ENCODE measurements at places on chromosomes 12 and 14. TPM values are rescaled to one million over a fixed set of nuclear protein-coding genes. Genes with fewer than 3 reads are reported as not detected.
A peak's percentile ranks its signal among the peaks of the same experiment; 100 is the strongest.

Gene KCNK13
- total RNA-seq: not detected

Gene CPNE8
- total RNA-seq: 21.2 TPM

Gene HOXC9
- total RNA-seq: 7.4 TPM

Gene HOXC12
- under 0.01 TPM for total RNA-seq

Gene SMOC1
- not detected for total RNA-seq

Gene AQP6
- total RNA-seq: not detected

DNA sequence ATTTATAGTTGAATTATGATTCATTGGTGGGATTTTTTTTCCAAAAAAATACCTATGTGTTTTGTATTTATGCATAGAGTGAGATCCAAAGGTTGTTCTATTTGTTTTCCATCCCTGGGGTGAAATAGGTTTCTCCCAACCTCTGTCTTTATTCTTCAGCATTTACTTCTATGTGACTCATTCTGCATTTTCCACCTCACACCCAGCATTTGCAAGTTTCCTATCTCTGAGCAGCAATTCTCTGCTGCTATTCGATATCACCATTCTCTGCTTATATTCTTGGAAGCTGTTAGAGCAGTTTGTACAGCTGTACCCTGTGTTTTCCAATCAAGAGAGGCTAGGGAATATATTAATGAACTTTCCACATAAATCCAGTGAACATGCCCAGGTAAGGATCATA is 538.9 kb downstream of the SNAPC1 start:
- no peak for DNase-seq

- no peak for DNase-seq
Observed at GRCh38 chr14:51849097-51849496, 11.3 kb upstream of the GNG2 start.

DNA sequence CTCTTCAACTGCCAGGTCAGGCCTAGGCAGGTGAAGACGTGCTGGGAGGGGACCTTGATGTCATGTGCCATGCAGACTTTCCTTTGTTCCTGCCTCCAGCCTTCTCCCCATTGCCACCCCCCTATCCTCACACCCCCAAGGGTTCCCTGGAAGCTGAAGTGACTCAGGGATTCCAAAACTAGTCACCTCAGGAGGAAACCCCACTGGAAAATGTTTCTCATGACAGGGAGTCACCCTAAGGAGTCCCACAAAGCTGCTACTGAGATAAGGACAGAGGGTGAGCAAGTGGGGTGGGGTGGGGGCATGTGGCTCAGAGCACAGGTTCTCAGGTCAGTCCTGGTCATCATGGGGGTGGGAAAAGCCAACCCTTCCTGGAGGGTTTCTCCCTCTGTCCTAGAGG is 2.4 kb upstream of the IL25 start:
- DNase-seq: no peak

DNA sequence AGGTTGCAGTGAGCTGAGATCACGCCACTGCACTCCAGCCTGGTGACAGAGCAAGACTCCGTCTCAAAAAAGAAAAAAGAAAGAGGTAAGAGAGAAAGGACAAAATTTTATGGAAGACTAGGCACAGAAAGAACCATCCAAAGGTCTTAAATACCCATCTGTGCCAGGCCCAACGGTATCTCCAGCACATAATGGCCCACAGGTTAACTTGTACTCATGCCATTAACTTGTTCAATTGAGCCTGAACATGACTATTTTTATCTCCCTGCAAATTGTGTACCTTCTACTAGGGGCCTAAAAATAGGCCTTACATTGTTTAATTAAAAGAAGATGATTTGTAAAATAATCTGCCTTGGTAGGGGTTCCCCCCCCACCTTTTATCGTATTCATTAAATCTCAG is 80.2 kb downstream of the RIC8B start:
- DNase-seq: no peak

DNA sequence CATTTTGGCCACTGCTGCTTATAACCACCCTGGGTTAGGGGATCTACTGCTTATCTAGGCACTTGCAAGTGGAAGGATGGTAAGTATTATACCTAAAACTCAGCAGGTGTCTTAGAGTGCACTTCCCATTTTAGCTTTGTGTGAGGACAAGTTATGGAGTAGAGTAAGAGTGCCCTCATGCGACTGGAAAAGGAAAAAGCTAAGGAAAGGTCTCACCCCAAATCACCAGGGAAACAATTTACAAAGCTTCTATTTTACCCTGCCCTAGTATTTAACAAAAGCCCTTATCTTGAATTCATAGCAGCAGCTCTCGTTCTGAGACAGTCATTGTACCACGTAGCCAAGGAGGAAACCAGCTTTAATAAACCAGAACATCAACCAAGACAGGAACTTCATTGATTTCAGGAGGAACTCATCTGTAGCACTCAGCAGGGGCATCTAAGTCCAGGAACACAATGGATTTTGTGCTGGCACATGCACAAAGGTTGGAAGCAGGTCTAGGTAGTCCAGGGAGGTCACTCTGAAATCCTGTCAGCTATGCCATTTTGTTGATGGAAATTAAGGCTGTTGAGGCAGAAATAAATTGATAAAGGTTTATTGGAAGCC is 2.9 kb downstream of the RDH12 start:
- peak; percentile 67 for DNase-seq

- DNase-seq: no peak
Observed at GRCh38 chr14:100381395-100382105, 58.4 kb downstream of the SLC25A47 start.

DNA sequence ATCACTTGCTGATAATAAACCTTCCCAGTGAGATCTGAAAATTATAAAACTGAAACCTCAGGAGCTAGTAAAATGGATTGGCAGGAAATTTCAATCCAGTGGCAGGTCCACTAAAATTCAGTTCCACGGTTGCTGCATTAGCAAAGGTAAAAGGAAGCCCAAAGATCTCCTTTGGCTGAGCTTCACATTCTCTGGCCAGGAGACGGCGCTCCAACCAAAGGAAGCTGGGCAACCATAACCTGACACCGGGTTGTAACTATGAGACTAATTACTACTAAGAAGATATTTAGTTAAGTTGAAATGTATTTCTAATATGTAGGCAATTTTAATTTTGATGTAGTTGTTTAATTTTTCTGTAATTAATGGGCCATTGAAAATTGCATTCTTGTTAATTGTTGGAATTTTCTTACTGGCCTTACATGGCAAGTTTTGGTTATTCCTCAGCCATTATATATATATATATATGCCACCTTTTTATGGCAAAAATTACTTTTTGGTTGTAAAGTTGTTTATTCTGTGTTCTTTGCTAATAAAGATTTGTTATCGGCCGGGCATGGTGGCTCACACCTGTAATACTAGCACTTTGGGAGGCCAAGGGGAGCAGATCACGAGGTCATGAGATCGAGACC is 17.0 kb downstream of the OR8S1 start:
- peak; percentile 38 for DNase-seq

DNA sequence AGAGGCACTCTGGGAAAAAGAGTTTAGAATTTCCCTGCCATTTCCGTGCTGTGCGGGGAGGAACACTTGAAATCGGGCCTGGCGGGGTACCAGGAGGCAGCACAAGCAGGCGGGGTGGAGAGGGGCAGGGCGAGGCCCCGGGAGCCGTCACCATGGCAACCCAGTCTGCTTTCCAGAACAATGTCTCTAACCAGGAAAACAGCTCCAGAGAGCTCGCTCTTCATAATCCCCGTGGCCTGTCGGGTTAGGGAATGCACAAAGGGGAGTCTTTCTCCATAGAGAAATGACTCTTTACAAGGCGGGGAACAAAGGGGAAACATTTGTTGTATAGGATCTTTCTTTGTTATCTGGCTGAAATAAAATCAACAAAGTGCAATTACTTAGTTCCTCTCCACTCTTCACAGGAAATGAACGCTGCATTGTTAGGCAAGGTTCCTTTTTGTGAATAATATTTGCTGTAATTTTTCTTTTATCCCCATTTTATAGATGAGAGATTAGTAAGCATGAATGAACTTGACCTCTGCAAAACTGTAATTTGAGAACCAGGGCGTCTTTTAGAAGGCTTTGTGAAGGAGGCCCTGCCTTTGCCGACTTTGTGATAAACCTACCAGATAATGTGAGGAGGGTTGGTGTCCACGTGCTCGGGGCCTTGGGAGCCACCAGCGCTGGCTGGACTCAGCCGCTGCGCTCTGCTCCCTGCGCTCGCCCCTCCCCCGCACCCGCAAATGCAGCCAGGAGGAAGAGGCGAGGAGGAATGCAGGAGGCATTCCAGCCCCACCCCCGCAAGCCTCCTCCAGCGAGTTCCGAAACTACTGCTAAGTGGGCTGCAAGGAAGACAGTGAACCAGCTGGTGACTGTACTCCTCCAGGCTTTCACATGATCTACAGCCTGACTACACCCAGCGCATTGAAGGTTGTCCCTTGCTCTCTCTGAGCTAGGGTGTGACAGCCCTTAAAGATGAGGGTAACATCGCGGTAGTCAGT is 105.2 kb upstream of the ATF7IP start:
- DNase-seq: peak; percentile 92

DNA sequence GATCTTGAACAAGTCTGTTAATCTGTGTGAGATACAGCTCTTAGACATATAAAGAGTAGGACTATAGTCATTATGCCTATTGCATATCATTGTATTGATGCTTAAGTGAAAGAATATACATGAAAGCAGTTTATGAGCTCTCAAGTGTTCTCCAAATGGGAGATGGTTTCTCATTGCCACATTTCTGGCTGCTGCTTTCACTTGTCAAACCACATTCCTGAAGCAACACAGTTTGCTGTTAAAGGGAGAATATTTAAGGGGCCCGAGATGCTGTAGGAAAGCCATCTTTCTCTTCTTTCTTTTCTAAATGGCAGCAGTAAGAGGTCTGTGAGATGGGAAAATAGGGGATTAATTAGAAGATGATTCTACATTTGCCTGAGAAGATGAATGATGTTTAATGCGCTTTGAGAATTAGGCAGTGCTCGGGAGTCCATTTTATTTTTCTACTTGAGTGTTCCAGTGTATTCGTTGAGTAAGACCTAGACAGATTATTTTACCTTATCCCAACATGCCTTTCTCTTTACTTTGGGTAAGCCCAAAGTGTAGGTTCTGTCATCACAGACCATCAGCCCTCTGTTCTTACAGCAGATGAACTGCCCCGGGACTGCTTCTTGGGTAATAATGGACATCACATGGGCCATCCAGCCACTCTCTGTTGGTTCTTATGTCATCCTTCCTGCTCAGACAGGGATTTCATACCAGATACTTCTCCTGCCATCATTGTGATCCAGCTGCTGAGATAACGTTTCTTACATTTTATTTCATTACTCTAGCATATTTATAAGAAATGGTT is 35.6 kb downstream of the ANO4 start:
- no peak for DNase-seq

- DNase-seq: no peak
Observed at GRCh38 chr14:79967001-79967400, 244.3 kb downstream of the DIO2 start.

DNA sequence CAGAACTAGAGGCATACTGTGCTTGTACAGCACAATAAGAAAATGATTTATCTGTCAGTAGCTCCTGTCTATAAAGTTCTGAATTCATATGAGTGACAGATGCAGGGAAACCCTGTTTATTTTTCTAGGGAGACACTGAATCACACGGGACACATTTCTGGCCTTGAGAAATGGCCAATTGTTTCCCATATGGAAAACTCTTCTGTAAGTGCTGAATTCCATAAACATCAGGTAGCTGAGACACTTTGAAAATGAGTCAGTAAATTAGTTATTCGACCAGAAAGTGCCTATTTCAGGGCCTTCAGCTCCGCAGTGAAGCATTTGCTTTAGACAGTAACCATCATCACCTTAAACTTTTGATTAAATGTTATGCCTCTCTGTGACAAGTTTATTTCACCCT is 184.4 kb downstream of the TMEM132D start:
- no peak for DNase-seq

GRCh38 chr12:100733817-100734593 is 60.6 kb upstream of the ANO4 start:
- DNase-seq: peak; percentile 58

DNA sequence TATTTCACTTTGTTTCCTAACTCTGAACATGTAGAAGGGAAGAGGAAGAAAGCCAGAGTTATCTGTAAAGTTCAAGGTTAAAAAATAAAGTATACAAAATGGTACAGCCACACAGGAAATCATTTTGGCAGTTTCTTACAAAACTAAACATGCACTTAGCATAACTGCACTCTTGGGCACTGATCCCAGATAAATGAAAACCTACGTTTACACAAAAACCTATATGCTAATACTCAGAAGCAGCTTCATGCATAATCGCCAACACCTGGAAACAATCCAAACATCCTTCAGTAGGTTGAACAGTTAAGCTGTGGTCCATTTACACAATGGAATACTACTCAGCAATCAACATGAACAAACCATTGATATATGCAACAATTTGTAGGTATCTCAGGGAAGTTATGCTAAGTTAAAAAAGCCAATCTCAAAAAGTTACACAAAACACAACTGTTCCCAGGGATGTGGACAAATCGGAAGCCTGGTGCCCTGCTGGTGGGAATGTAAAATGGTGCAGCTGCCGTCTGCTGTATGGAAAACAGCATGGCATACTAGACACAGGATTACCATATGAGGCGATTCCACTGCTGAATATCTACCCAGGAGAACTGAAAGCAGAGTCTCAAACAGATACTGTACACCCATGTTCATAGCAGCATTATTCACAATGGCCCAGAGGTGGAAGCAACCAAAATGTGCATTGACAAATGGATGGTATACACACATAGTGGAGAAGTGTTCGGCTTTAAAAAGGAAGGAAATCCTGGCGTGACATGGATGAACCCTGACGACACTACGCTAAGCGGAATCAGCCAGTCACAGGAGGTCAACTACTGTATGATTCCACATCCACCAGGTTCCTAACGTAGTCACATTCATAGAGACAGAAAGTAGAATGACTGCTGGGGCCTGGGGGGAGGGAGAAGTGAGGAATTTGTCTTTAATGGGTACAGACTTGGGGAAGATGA is 37.7 kb downstream of the NRDE2 start:
- peak; percentile 33 for DNase-seq

DNA sequence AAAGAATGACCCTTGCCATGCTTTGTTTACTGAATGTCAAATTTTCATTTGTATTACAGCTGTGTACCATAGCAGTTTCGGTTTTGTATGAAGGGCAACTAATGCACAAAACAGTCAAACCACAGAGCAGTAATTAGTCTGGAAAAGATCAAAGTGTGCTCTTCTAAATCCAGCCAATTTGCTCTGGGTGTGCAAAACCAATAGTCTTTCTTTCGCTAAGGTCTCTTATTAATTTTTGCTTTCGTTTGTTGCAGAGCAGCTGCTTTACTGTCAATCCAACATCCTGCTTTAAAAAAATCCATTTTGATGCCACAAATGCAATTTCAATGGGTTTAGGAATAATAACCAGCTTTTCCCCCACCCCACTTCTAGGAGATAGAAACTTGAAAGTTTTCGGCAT is 114.2 kb downstream of the BRMS1L start:
- DNase-seq: no peak

Measured in fibroblast of villous mesenchyme (primary cell).